Fibroblast of skin of right biceps (primary cell): ENCODE measurements at places on chromosomes 3 and 15.
A peak's percentile ranks its signal among the peaks of the same experiment; 100 is the strongest.

GRCh38 chr3:71332813-71333212, 250.7 kb downstream of the FOXP1 start:
- DNase-seq: no peak

GRCh38 chr3:12679468-12679867, 15.6 kb upstream of the RAF1 start:
- peak; percentile 55 for DNase-seq

DNA sequence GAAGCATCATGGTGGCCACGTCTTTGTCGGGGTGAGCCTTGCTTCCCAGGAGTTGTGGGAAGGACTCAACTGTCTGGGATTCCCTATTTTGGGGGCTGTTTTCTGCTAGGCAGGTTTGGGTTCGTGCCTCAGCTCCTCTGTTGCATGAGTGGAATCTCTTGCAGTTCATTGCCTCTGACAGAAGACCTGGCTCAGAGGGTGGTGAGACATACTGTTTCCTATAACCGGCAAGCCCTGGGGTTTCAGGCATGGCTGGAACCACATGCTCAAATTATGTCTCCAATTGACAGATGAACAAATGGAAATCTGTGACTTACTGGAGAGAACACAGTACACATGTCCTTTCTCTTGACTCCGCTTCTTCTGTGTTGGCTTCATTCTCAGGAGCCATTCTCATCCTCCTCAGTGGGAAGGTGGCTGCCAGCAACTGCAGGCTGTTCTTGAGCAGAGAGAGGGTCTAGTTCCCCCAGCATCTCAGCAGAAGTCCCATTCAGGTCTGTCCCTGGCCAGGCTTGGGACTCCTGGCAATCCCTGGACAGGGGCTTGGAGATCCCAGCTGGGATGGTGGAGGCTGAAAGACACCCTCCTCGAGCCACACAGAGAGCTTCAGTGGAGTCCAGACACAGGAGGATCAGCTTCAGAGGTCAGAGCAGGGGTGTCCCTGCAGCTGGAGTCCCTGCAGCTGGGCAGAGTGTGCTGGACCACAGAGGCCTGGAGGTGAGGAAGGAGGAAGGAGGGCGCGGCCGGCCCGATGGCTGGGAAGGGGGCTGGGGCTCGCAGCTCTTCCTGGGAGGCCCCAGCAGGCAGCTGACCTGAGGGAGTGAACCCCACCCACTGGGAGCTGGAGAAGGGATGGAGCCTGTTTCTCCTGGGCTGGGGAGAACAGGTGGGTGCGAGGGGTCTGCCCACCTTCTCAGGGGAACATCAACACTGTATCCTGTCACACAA, 97.6 kb downstream of the LSM3 start:
- no peak for DNase-seq

DNA sequence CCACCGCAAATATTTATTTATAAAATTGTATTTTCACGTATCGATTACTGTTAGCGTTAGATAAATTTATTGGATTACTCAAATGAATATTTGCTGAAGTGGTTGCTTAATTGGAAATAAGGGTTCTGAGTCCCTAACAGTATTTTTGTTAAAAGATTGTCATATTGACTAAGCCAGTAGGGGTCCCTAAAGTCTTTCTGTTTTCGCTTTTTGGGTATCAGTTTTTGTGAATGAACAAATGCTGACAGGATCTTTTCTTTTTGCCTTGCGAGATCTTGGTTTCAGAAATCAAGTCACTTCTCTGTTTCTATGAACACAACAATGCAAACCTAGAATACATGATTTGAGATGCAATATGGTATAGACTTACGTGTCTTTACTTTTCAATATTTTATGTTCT, 7.1 kb downstream of the RAD51 start:
- DNase-seq: no peak

GRCh38 chr3:377158-377561, 180.6 kb downstream of the CHL1 start:
- peak; percentile 10 for DNase-seq

- no peak for DNase-seq
Observed at GRCh38 chr15:50879016-50879617, 29.4 kb upstream of the AP4E1 start.

DNA sequence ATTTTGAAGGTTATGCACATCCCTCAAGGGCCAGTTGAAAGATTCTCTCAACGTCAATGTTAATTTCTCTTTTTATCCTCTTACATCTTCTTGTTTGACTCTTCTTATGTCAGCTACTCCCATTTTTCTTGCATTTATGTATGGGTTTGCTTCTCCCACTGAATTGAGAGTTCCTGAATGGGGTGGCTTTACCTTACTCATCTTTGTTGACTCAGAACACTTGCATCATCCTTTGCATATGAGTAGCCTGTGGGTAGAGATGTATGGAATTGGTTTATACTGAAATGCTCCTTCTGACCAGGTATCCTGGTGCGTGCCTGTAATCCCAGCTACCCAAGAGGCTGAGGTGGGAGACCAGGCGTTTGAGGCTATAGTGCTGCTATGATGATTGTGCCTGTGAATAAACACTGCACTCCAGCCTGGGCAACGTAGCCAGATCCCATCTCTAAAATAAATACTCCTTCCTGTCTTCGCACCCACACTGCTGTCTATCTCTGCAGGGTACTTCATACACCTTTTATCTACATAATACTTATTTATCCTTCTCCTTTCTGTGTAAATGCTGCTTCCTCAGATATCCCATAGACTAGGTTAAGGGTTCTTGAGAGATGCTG, 123.6 kb upstream of the DPH6 start:
- DNase-seq: peak; percentile 46

- no peak for DNase-seq
Observed at GRCh38 chr15:59227021-59227420, 20.4 kb downstream of the LDHAL6B start.

DNA sequence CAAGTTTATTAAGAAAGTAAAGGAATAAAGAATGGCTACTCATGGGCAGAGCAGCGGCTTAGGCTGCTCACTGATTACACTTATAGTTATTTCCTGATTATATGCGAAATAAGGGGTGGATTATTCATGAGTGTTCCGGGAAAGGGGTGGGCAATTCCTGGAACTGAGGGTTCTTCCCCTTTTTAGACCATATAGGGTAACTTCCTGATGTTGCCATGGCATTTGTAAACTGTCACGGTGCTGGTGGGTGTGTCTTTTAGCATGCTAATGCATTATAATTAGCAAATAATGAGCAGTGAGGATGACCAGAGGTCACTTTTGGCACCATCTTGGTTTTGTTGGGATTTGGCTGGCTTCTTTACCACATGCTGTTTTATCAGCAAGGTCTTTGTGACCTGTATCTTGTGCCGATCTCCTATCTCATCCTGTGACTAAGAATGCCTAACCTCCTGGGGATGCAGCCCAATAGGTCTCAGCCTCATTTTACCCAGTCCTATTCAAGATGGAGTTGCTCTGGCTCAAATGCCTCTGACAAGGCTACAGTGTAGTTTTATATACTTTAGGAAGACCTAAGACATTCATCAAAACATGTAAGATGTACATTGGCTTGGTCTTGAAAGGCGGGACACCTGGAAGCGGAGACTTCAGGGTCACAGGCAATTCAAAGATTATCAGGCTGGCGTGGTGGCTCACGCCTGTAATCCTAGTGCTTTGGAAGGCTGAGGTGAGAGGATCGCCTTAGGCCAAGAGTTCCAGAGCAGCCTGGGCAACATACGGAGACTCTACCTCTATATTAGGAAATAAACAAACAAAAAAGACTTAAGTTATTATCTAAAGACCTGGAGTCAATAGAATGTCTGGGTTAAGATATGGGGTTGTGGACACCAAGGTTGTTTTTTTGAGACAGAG, 3.2 kb upstream of the BLOC1S6 start:
- DNase-seq: no peak

GRCh38 chr3:149908424-149908957, 62.2 kb downstream of the PFN2 start:
- no peak for DNase-seq

GRCh38 chr3:10093678-10094077, 14.4 kb downstream of the FANCD2OS start:
- no peak for DNase-seq

GRCh38 chr15:23850666-23851065, 163.6 kb upstream of the NDN start:
- no peak for DNase-seq

DNA sequence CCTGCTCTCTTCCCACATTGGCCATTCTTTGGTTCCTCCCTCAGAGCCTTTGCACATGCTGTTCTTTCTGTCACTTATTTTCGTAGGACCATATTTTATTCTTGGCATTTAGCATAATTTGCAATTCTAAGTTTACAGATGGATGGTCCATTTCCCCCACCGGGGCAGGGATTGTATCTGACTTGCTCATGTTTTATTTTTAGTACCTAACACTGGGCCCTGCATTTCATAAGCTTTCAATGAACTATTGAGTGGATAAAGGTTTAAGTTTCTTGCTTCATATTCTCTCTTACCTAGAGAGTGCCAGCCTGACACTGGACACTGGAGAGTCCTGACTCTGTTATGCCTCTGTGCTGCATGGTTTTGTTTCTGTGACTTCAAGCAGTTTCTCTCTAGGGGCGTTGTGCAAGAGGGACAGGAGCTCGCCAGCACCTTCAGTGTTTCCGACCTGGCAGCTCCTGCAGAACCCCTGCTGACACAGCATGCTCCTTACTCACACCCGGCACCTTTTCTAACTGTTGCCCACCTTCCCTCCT, 87.4 kb downstream of the FLNB start:
- no peak for DNase-seq

DNA sequence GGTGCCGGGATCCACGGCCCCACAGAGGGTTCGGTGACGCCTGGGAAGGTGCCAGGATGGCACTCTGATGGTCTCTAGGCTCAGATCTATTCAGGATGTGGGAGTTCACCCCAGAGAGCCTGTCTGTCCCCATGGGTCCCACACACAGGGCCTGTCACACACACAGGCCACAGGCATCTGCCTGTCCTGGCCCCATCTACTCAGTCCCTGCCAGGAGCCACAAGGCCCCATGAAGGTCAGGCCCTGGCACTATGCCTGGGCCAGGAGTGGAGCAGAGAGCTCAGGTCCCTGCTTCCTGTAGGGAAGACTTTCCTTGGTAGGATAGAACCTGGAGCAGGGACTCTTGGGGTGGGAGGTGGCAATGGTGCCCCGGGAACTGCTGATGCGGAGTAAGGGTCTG, 49.0 kb upstream of the FURIN start:
- DNase-seq: no peak

GRCh38 chr3:113829576-113830354, 8.8 kb upstream of the GRAMD1C start:
- DNase-seq: no peak

- DNase-seq: no peak
Observed at GRCh38 chr3:179168918-179169317, 20.8 kb downstream of the PIK3CA start.

- no peak for DNase-seq
Observed at GRCh38 chr3:134677196-134677986, 26.6 kb upstream of the KY start.

GRCh38 chr15:31296219-31296645, 30.4 kb upstream of the KLF13 start:
- DNase-seq: no peak

GRCh38 chr3:65873028-65873427, 165.7 kb downstream of the MAGI1 start:
- no peak for DNase-seq

DNA sequence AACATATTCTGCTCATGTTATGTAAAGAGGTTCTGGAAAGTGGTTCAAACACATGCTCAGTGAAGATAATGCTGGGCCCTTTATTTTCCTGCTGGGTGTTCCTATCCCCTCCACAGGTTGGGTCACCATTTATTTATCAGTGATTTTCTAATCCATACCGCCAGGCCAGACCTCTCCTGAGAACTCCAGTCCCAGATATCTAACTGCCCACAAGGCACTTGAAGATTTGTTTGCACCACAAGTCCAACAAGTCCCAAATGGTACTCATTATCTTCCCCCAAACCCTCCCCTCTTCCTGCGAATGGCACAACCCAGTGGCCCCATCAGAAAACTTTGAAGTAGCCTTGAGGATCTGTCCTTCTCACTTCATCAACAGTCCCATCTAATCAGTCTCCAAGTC, 5.4 kb downstream of the COL6A6 start:
- DNase-seq: no peak

DNA sequence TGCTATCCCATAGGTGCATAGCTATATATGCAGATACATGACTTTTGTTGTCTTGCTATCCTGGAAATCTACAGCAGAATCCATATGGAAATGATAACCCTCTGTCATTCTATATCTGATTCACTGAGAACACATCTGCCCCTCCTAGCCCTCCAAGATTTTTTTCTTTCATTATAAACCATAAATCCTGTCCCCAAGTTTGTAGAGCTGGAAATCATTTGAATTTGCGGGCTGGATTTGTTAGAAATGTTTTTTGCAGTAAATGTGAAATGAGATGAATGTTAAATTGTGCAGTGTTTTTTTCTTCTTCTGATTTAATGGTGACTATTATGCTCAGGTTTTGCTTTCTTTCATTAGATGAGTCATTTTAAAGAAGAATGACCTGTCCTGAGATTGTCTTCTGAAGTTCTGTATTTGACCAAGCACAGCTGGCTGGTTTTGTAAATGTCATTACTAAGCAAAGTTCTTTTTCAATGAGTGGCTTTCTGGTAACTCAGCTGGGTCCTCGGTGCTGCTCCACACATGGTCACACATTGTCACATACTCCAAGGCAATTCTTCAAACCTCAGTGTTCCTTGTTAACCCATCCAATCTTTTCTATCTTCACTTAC, 25.3 kb upstream of the ABHD17C start:
- DNase-seq: peak; percentile 78

DNA sequence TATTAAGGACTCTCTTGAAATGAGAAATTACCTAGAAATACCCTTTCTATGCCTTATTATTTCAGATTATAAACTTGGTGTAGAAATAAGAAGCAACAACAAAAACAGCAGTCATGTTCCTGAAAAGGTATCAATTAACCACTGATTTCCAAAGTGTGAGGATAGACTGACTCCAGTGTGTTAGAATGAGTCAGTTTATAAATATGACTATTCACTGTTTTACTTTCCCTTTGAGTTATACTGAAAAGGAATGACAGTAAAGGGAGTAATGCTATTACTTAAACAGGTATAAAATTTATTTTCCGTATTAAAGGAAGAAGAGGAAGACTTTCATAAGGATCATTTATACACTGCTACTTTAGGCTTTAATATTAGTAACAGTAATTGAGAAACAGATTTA, 12.9 kb downstream of the GMNC start:
- DNase-seq: no peak

DNA sequence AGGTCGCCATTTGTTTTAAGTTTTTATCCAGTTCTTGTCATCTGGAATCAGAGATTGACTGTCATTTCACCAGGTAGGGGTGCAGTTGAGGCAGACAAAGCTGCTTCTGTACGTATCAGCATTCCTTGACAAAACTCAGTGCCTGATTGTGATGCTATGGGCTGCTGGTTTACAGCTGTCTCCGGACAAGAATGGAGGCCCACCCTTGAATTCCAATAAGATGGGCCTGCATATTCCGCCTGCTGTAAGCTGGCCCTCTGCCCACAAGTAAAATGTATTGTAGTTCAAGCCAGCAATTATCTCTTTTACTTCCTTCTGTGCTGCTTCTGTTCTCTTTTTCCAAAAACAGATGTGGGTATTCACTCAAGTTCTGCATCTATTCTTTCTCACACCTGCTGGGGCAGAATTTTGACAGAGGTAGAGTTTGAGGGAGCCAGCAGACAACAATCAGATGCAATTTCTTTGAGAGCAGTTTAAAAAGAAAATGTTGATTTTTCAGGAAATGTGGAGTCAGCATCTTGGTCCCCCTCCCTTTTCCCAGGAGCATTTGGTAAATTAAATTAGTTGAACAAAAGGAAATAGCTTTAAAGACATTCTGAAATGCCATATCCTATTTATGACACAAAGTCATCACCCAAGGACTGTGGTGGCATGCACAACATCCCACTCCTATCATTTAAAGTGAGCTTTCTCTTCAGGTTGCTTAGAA, 53.5 kb downstream of the IQCH start:
- peak; percentile 11 for DNase-seq

- DNase-seq: peak; percentile 30
Observed at GRCh38 chr3:62028236-62028635, 345.1 kb downstream of the FEZF2 start.
